ENCODE measurements at places on chromosomes 16 and 17.

- no peak for DNase-seq
Measured at GRCh38 chr16:12961626-12962025, 60.2 kb downstream of the SHISA9 start.

DNA sequence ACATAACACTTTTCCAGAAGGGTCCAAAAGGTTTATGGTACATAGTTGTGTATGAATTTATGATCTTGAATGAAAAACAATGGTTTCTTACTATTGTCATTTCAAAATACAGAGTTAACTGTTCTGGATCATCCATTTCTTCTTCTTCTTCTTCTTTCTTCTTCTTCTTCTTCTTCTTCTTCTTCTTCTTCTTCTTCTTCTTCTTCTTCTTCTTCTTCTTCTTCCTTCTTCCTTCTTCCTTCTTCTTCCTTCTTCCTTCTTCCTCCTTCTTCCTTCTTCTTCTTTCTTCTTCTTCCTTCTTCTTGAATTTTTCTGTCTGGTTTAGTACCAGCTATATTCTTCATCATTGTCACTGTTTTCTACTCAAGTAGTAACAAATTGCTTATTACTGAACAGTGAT is 47.8 kb downstream of the TNRC6C start:
- no peak for DNase-seq

GRCh38 chr17:39186481-39187002 is 10.9 kb downstream of the CACNB1 start:
- no peak for DNase-seq

DNA sequence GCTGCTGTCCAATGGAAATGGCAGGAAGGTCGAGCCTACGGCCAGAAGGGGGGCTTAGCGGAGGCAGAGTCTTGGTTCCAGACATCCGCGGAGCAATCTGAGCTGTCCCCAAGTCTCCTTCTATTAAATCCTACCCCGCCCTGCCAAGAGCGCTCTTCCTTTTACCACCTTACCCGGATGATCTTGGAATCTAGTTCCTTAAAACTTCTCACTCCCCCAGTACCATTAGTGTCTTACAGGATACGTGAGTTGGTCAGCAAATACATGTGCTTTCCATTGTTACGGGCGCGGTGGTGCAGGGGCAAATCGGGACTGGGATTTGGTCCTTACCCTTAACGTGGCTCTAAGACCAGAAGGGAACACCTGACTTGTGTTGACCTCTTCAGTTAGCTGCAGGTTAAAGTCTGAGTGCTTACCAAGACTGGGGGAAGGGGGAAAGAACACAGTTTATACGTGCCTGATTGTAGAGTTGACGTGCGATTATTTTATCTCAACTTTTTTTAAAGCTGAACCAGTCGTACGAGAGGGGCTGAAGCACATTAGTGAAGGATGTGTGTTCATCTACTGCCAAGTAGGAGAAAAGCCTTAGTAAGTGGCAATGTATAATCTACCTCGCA is 495 bp downstream of the TXNDC17 start:
- no peak for DNase-seq

DNA sequence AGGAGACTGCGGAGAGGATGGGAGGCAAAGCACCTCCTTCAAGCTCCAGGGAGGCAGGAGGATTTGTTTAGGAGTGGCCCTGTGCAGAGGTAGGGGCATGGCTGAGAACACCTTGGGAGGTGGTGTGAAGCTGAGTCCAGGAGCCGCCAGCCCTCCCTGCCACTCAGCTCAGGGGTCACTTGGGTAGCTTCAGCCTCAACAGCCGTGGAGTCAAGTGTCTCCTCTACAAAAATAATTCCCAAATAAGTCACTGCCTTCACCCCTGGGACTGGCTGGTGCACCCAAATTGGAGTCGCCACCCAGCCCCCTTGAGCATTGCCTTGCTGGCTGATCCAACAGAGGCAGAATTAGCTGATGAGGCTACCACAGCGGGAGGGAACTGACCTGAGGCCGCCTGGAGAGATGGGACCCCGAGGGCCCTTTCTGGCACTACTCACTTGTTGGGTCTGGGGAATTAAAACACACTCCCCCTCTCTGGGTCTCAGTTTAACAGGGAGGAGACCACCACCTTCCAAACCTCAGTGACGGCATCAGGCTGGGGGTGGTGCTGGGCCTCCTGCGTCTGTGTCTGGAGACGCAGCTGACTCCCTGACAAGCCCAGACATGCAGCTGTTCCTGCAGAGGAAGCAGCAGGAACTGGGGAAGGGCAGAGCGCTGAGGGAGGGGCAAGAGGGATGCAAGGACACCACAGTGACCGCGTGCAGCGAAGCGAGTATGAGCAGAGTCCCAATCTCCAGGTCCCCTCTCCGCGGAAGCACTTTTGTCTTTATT is 87.9 kb upstream of the TOB1 start:
- DNase-seq, result peak; percentile 42

DNA sequence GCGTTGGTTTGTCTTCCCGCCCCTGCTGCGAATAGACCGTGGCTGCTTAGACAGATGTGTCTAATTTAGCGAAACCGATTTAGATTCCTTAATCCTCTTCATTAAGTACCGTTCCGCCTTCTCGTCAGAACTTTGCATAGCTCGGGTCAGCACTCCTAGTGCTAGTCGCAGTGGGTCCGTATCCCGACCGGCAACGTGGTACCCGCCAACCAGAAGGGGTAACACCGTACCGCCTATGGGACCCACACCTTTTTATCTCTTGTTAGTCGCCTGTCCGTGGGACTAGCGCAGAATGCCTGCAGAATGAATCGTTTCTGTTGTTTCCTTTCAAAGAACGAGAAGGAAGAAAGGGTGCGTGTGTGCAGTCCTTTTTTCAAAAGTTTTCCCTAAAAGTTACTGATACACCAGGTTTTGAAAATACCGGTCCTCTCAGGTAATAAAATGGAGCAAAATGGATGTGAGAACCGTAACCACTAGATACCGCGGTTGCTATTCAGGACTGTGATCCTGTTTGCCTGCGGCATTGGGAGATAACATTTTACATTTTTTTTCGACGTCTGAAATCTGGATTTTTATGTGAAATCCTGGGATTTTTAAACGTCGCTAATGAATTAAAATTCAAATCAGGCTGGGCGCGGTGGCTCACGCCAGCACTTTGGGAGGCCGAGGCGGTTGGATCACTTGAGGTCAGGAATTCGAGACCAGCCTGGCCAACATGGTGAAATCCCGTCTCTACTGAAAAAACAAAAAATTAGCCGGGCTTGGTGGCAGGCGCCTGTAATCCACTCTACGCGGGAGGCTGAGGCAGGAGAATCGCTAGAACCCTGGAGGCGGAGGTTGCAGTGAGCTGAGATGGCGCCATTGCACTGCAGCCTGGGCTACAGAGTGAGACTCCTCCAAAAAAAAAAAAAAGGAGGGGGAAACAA is 998 bp upstream of the SRSF1 start:
- no peak for DNase-seq

GRCh38 chr16:47057630-47057993 is 84.1 kb upstream of the DNAJA2 start:
- no peak for DNase-seq

- DNase-seq, result no peak
Measured at GRCh38 chr16:12027558-12028287, 51.2 kb downstream of the SNX29 start.

- no peak for DNase-seq
Measured at GRCh38 chr16:66926171-66926947, 1.0 kb upstream of the RRAD start.

DNA sequence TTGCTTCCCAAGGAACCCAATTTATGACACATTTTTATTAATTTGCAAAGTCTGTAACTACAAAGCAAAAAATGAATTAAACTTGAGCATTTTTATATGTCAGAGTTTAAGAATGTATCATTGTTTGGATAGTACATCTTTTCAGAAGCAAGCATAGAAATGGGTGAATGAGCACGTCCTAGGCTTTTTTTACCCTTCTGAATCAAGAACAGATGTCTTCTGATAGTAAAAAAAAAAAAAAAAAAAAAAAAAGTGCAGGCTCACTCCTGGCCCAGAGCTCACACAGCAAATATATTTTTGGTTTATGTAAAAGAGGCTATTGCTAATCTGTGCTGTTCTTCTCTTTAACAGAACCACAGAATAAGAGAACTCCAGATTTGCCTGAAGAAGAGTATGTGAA is 6.3 kb downstream of the TERF2IP start:
- DNase-seq, result no peak

DNA sequence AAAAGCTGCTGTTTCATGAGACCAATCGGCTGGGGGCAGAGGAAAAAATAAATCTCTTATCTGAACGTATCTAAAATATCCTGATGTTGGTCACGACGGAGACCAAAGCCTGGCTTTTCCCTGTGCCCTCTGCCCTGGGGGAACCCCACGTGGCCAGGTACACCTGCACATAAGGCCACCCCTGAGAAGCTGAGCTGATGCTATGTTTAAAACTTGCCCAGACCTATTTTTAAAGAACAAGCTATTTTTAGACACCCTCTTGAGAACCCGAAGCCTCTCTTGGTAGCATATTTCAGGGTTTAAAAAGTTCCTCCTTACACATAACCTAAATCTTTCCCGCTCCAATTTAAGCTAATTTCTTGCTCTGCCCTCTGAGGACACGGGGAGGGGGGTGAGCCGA is 210.4 kb downstream of the GSG1L start:
- DNase-seq, result no peak

All from anterior cingulate cortex (tissue), 58 donors.